ENCODE measurements at places on chromosomes 5 and 9.

DNA sequence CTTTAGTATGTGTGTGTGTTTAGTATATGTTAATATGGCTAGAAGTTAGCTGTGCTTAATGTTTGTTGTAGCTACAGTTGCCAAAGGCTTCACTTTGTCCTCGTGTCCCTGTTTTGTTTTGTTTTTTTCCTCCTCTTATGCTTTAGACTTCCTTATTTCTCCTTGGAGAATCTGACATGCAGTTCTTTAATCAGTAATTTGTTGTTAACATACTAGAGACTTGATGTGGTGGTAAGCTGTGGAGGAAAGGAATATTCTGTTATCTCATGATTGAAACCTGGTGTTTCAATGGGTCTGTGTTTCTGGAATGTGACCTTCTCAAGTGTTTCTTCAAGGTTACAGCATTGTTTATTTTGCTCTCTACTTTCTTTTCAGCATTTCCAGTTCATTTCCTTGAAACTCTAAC lies 515.6 kb upstream of the ST8SIA4 start:
- no peak for DNase-seq

- DNase-seq = no peak
Measured at GRCh38 chr9:34463098-34463900, 4.7 kb downstream of the DNAI1 start.

DNA sequence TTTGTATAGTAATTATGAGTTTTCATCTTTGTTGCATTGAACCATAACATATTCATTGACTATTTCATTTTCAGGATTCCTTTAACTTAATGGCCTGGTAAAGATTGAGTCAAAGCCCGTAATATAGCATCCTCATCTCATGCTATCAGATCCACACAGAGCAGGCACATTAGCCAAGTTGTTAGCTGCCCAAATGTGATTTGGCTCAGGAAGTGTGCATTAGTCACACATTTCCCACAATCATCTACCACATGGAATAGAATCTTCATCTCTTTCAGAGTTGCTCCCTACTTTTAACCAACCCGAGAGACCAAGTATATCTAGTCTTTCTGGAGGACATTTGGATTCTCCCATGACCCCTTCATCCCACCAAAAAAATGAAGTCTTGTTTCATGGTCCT lies 481.0 kb upstream of the PTGER4 start:
- DNase-seq = no peak

GRCh38 chr9:81635521-81636254 lies 53.7 kb downstream of the TLE1 start:
- no peak for DNase-seq
